ENCODE measurements at places on chromosomes 7 and 10.

- DNase-seq, result no peak
Measured at GRCh38 chr10:97399843-97400545, 1.1 kb downstream of the RRP12 start.

DNA sequence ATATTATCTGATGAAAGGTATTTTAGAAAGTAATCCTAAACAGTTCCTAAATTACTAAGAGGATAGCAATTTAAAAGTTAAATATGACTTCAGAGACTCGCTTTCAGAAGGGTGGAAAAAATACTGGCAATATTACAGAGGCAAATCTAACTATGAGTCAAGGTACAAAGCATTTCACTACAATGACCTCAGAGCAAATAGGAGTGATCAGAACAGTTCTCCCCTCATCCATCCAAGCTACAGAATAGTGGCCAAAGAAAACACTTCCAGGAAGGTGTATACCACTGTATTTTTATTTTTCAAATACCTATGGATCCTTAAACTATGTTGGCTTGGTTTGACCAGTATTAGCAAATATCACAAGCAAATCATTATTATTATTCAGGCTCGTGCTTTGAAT is 112.8 kb upstream of the ODAD2 start:
- DNase-seq, result no peak

DNA sequence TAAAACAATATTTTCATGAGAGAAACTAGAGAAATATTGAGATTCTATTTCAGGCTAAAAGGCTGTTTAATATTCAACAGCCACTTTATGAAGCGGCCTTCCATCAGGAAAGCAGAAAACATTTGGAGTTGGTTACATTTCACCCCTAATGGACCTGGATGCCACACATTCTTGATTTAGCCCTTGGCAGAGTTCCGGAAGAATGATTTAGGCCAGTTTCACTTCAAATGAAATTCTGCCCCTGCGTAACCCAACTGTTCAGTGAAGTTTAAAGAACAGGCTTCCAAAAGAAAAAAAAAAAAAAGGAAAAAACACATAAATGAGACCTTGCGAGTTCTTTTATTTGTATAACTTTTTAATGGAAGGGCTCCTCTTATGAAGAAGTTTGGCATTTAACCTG is 239.2 kb upstream of the AKR1E2 start:
- DNase-seq, result no peak

GRCh38 chr10:33187427-33187999 is 147.0 kb downstream of the NRP1 start:
- DNase-seq, result no peak

DNA sequence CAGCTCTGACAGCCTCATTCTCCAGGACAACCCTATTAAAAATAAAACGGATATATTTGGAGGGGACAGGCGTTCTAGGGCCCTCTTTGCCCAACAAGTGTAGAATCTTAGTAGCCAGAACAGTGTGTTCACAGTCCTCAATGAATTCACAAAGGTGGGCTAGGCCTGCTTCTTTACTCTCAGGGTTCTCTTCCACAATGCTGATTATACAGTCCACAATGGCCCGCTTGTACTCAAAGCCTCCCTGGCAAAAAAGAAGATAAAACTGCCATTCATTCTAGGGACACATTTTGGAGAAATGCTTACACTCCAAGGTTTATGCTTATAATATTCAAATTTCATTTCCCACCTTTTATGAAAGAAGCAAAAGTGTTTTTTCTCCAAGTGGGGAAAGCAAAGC is 62.6 kb downstream of the MEST start:
- no peak for DNase-seq

DNA sequence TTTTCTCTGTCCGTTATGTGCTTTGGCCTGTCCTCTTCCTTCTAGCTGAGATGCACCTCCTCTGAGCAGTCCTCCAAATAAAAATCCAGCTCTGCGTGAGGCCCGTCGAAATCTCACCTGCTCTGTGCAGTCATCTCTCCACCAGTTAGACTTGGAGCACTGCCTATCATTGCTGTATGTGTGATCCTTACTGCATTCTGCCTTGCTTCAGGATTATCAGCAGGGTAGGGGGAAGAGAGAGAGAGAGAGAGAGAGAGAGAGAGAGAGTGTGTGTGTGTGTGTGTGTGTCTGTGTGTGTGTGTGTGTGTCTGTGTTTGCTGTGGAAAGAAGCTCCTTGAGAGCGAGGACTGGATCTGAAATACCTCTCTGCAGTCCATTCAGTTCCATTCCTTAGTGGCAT is 129.4 kb downstream of the CCNY start:
- no peak for DNase-seq

- DNase-seq, result no peak
Measured at GRCh38 chr7:2791390-2791789, 52.7 kb downstream of the GNA12 start.

Measured in activated CD4-positive, alpha-beta T cell treated with anti-CD3 and anti-CD28 coated beads, Interleukin-2, amount 50 U/mL, for 24 hours (primary cell).